ENCODE measurements at places on chromosomes 6 and 20. TPM values are rescaled to one million over a fixed set of nuclear protein-coding genes. Genes with fewer than 3 reads are reported as not detected.

The PROKR2 gene
- not detected for total RNA-seq

- H3K4me3 ChIP-seq = no peak overlapping the region
- H3K27me3 ChIP-seq = no peaks in the 10 kb centered on the region
- H3K27ac ChIP-seq = no peak overlapping the region
- no peaks in the 10 kb centered on the region for H3K36me3 ChIP-seq
- no peaks in the 10 kb centered on the region for H3K4me1 ChIP-seq
Observed at GRCh38 chr6:107736713-107737396, 87.3 kb downstream of the SCML4 start.

- H3K27ac ChIP-seq = no peak overlapping the region
- no peaks in the 10 kb centered on the region for H3K4me1 ChIP-seq
- H3K4me3 ChIP-seq = no peak overlapping the region
- no peaks in the 10 kb centered on the region for H3K27me3 ChIP-seq
- no peaks in the 10 kb centered on the region for H3K36me3 ChIP-seq
- DNase-seq = no peak
Observed at GRCh38 chr6:169738976-169739529, 12.3 kb downstream of the DYNLT2 start.

DNA sequence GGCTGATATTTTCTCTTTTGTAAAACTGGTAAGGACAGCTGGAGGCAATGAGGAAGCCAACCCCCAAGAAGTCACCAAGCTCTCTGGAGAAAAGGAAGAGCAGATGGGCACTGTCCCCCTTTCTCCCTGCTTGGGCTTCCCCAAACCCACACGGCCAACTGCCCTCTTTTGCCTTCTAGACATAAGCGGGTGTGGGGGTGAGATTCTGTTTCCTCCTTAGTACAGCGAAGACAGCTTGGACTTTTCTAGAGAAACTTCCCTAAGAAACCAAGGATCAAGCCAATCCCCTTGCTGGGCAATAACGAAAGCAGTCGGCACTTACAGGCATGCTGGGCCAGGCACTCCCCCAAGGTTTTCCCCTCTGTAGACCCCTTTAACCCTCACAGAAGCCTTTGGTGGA is 110.3 kb downstream of the CDC5L start:
- DNase-seq = no peak
- no peak overlapping the region for H3K27ac ChIP-seq
- no peaks in the 10 kb centered on the region for H3K36me3 ChIP-seq
- H3K27me3 ChIP-seq = no peaks in the 10 kb centered on the region

- peaks cover 7% of the 10 kb centered on the region for H3K4me1 ChIP-seq
- no peak overlapping the region for H3K27ac ChIP-seq
Observed at GRCh38 chr6:152086223-152086873, 278.9 kb downstream of the ESR1 start.

The HLA-DPA1 gene
- 52.2 TPM for total RNA-seq

GRCh38 chr6:150761771-150762170 is 103.7 kb upstream of the MTHFD1L start:
- H3K4me3 ChIP-seq = no peak overlapping the region
- H3K36me3 ChIP-seq = no peaks in the 10 kb centered on the region
- no peak for DNase-seq
- H3K27ac ChIP-seq = no peak overlapping the region
- no peaks in the 10 kb centered on the region for H3K27me3 ChIP-seq

The SRSF12 gene
- total RNA-seq = 9.8 TPM

The RHAG gene
- not detected for total RNA-seq

The MEP1A gene
- not detected for total RNA-seq

- no peak for DNase-seq
- H3K36me3 ChIP-seq = no peaks in the 10 kb centered on the region
- peaks cover 2% of the 10 kb centered on the region for H3K4me1 ChIP-seq
Observed at GRCh38 chr6:3789896-3790558, 38.5 kb upstream of the PXDC1 start.

The FAM209B gene
- not detected for total RNA-seq

The MUC22 gene
- not detected for total RNA-seq

The CRISP2 gene
- 0.72 TPM for total RNA-seq

DNA sequence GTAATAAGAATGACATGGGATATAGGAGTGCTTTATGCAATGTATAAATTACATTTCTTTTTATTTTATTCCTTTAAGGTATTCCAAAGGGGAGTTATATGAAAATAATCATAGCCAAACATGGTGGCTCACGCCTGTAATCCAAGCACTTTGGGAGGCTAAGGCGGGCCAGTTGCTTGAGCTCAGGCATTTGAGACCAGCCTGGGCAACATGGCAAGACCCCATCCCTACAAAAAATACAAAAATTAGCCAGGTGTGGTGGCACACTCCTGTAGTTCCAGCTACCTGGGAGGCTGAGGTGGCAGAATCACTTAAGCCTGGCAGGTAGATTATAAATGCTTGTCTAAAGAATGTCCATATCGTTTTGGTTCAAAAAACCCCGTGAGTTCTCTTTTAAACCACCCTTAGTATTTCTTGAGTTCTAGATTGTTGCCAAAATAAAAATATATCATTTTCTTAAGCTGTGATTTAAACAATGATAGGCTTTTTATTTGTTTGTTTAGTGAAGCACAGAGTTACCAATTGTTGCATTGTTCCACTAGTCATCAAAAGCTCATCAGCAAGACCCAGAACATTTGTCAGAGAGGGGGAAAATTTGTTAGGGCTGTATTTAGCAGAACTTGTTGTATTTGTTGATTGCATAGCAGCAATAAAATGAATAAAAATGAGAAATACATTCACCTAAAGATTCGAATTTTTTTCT is 146.2 kb downstream of the KHDC1L start:
- DNase-seq = no peak
- H3K4me1 ChIP-seq = no peaks in the 10 kb centered on the region
- H3K4me3 ChIP-seq = no peak overlapping the region
- no peaks in the 10 kb centered on the region for H3K27me3 ChIP-seq
- H3K36me3 ChIP-seq = no peaks in the 10 kb centered on the region

GRCh38 chr20:15603506-15603905 is 969.7 kb downstream of the KIF16B start:
- H3K4me3 ChIP-seq = no peak overlapping the region
- no peaks in the 10 kb centered on the region for H3K27me3 ChIP-seq
- no peaks in the 10 kb centered on the region for H3K36me3 ChIP-seq
- no peak for DNase-seq

The SLC22A7 gene
- not detected for total RNA-seq

The MRPL2 gene
- total RNA-seq = 56.7 TPM

- no peak for DNase-seq
- no peaks in the 10 kb centered on the region for H3K4me1 ChIP-seq
- no peaks in the 10 kb centered on the region for H3K27me3 ChIP-seq
- H3K27ac ChIP-seq = no peak overlapping the region
Observed at GRCh38 chr6:50663806-50664205, 49.5 kb upstream of the TFAP2D start.

- no peak overlapping the region for H3K4me3 ChIP-seq
- no peaks in the 10 kb centered on the region for H3K36me3 ChIP-seq
- no peaks in the 10 kb centered on the region for H3K27me3 ChIP-seq
- no peak for DNase-seq
Observed at GRCh38 chr6:100712997-100713396, 168.1 kb downstream of the ASCC3 start.

The FUCA2 gene
- total RNA-seq = 44.8 TPM

- no peak overlapping the region for H3K4me3 ChIP-seq
- no peaks in the 10 kb centered on the region for H3K27me3 ChIP-seq
- H3K4me1 ChIP-seq = peaks cover 9% of the 10 kb centered on the region
- no peaks in the 10 kb centered on the region for H3K36me3 ChIP-seq
Observed at GRCh38 chr20:10924644-10925201, 250.9 kb upstream of the JAG1 start.

GRCh38 chr6:82924799-82925535 is 140.7 kb downstream of the UBE3D start:
- DNase-seq = no peak
- H3K36me3 ChIP-seq = no peaks in the 10 kb centered on the region
- H3K27ac ChIP-seq = no peak overlapping the region
- no peaks in the 10 kb centered on the region for H3K4me1 ChIP-seq

DNA sequence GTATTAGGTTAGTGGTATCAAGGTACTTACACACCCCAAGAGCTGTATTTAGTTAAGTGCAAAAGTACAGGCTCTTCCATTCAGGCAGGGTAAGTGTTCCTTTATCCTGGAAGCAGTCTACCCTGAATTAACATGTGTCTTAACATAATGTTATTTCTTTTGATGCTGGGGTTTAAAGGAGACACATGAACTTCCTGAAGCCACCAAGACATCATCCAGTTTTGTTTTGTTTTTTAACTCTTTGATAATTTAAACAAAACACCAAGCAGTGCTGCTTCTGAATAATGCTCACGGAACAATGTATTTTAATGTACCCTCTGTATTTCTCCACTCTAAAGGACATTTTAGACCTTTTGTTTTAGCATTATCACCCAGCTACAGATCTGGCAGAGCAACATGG is 50.5 kb upstream of the PLCB4 start:
- no peaks in the 10 kb centered on the region for H3K27me3 ChIP-seq
- no peak overlapping the region for H3K4me3 ChIP-seq
- no peaks in the 10 kb centered on the region for H3K4me1 ChIP-seq
- no peaks in the 10 kb centered on the region for H3K36me3 ChIP-seq
- DNase-seq = no peak

The TFAP2C gene
- 1.2 TPM for total RNA-seq

DNA sequence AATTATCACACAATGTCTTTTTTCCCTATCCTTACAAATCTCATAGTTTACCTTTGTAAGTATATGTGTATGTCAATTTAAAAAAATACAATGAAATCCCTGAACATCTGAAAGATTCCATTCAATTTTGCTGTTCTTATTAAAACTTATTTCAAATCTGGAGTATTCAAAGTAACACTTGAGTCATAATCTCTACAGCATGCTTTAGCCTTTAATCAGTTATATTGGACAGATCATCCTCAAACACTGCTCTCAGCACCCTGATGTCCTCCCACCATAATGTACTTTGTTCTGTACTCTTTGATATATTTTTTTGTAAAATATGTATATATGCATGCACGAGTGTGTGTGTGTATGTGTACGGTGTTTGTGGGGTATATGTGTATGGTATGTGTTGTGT is 83.0 kb upstream of the RPS6KA2 start:
- H3K4me3 ChIP-seq = no peak overlapping the region
- no peaks in the 10 kb centered on the region for H3K36me3 ChIP-seq
- no peak overlapping the region for H3K27ac ChIP-seq
- H3K4me1 ChIP-seq = peaks cover 6% of the 10 kb centered on the region

- no peak overlapping the region for H3K4me3 ChIP-seq
- no peak for DNase-seq
- no peaks in the 10 kb centered on the region for H3K4me1 ChIP-seq
- H3K27ac ChIP-seq = no peak overlapping the region
- no peaks in the 10 kb centered on the region for H3K36me3 ChIP-seq
Observed at GRCh38 chr6:6591778-6592465, 3.4 kb downstream of the LY86 start.

- no peaks in the 10 kb centered on the region for H3K27me3 ChIP-seq
- H3K36me3 ChIP-seq = no peaks in the 10 kb centered on the region
- peak overlapping the region; percentile 44 for H3K4me3 ChIP-seq
Observed at GRCh38 chr6:2876210-2877056, 26.7 kb downstream of the SERPINB9 start.

The IL17F gene
- total RNA-seq = not detected

- no peaks in the 10 kb centered on the region for H3K27me3 ChIP-seq
- no peak overlapping the region for H3K4me3 ChIP-seq
- H3K4me1 ChIP-seq = peaks cover 4% of the 10 kb centered on the region
Observed at GRCh38 chr20:41180599-41181333, 43.4 kb downstream of the PLCG1 start.

GRCh38 chr20:62472138-62472940 is 3.5 kb downstream of the GATA5 start:
- no peaks in the 10 kb centered on the region for H3K36me3 ChIP-seq
- H3K4me1 ChIP-seq = peaks cover 1% of the 10 kb centered on the region

GRCh38 chr20:54323227-54323734 is 115.4 kb downstream of the PFDN4 start:
- H3K4me3 ChIP-seq = no peak overlapping the region
- no peak overlapping the region for H3K27ac ChIP-seq
- peaks cover 3% of the 10 kb centered on the region for H3K4me1 ChIP-seq
- H3K27me3 ChIP-seq = no peaks in the 10 kb centered on the region
- H3K36me3 ChIP-seq = no peaks in the 10 kb centered on the region

DNA sequence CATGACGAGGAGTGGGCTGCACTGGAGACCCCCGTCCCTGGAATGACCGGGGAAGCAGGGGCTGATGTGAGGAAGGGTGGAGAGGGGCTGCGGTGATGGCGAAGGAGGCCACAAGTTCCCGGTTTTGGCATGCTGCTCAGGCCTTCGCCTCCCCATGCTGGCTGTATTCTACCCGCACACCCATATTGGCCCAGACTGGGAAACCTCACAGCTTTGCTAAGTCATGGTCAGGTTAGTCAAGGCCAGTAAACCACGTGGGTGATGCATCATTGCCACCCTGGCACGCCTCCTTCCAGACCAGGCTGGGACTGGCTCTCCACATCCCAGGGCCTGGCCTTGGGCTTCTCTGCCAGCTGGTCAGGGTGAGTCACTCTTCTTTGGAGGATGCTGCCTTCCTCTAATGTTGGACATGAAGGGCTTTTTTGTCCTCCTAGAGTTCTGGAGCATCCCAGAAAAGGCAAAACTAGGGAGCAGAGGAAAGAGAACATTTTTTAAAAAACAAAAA is 53.8 kb downstream of the PCNA start:
- no peaks in the 10 kb centered on the region for H3K27me3 ChIP-seq
- peak; percentile 69 for DNase-seq
- H3K27ac ChIP-seq = peak overlapping the region; percentile 69
- H3K4me3 ChIP-seq = no peak overlapping the region
- H3K36me3 ChIP-seq = no peaks in the 10 kb centered on the region
- peaks cover 4% of the 10 kb centered on the region for H3K4me1 ChIP-seq

DNA sequence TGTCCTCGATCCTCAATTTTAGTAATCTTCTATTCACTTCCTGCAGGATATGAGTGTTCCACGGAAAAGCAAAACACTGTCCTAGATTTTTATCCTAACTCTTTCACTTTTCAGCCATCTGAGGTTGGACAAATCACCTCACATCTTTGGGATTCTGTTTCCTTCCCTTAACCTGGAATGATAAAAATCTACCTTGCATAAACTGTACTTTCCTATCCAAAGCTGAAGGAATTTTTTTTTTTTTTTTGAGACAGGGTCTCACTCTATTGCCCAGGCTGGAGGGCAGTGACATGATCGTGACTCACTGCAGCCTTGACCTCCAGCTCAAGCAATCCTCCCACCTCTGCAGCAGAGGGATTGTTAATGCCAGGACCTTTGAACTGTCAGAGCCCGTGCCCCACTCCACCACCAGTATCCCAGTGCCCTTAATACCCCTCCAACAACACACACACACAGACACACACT is 20.5 kb downstream of the CAPN11 start:
- no peaks in the 10 kb centered on the region for H3K36me3 ChIP-seq
- H3K27me3 ChIP-seq = no peaks in the 10 kb centered on the region
- no peak overlapping the region for H3K4me3 ChIP-seq
- no peak for DNase-seq

- no peak overlapping the region for H3K4me3 ChIP-seq
- no peaks in the 10 kb centered on the region for H3K36me3 ChIP-seq
- H3K27ac ChIP-seq = no peak overlapping the region
- no peaks in the 10 kb centered on the region for H3K27me3 ChIP-seq
- DNase-seq = no peak
Observed at GRCh38 chr6:117536317-117536716, 53.8 kb downstream of the DCBLD1 start.

The TCP11 gene
- total RNA-seq = not detected

GRCh38 chr20:19785983-19786285 is 27.9 kb downstream of the RIN2 start:
- peaks cover 9% of the 10 kb centered on the region for H3K4me1 ChIP-seq
- H3K27ac ChIP-seq = no peak overlapping the region
- no peak overlapping the region for H3K4me3 ChIP-seq
- no peaks in the 10 kb centered on the region for H3K36me3 ChIP-seq
